ENCODE measurements at places on chromosomes 13 and 19. TPM values are rescaled to one million over a fixed set of nuclear protein-coding genes. Genes with fewer than 3 reads are reported as not detected.

ZNF177 gene
- total RNA-seq, result 4.6 TPM

FARSA gene
- 80.3 TPM for total RNA-seq

PTH2 gene
- total RNA-seq, result not detected

DNA sequence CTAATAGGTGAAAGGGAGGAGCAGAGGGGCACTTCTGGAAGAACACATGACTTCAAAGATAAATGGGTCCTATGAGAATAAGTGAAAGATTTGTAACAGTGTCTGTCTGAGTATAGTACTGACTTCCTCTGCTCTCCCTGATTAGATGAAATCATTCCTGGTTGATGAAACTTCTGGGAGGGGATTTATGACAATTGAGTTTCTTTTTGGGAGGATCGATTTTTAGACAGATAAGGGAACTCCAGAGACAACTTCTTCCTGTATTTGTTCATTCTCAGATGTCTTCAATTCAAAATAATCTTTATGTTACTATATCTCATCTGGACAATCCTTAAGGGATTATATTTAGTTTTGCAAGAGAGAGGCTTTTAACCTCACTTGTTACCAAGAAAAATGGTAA, 20.0 kb downstream of the SETDB2 start:
- H3K27me3 ChIP-seq, result no peaks in the 10 kb centered on the region
- H3K4me1 ChIP-seq, result no peaks in the 10 kb centered on the region
- no peak overlapping the region for H3K27ac ChIP-seq
- H3K4me3 ChIP-seq, result no peak overlapping the region
- peaks cover 2% of the 10 kb centered on the region for H3K36me3 ChIP-seq

GRCh38 chr13:95745289-95745688, 68.3 kb downstream of the DNAJC3 start:
- no peaks in the 10 kb centered on the region for H3K36me3 ChIP-seq
- no peak overlapping the region for H3K4me3 ChIP-seq
- H3K4me1 ChIP-seq, result no peaks in the 10 kb centered on the region
- no peak overlapping the region for H3K27ac ChIP-seq

- H3K4me3 ChIP-seq, result no peak overlapping the region
- H3K27ac ChIP-seq, result no peak overlapping the region
- no peaks in the 10 kb centered on the region for H3K27me3 ChIP-seq
These were observed 69.8 kb upstream of the SERP2 start for GRCh38 chr13:44303681-44304432.

DNA sequence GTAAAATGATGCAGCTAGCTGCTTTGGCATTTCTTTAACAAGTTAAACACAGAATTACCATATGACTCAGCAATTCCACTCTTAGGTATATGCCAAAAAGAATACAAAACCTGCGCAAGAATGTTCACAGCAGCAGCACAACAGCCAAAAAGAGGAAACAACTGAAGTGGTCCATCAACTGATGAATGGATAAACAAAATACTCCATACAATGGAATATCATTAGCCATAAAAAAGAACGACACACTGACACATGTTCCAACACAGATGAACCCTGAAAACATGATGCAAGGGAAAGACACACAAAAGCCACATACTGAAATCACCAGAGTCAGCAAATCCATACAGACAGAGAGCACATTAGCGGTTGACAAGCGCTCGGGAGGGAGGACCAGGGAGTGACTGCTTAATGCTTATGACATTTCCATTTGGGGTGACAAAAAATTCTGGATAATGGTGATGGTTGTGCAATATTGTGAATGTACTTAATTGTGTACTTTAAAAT, 3.0 kb downstream of the PCID2 start:
- no peak overlapping the region for H3K27ac ChIP-seq
- H3K27me3 ChIP-seq, result no peaks in the 10 kb centered on the region
- H3K4me3 ChIP-seq, result no peak overlapping the region
- no peak for DNase-seq

DNA sequence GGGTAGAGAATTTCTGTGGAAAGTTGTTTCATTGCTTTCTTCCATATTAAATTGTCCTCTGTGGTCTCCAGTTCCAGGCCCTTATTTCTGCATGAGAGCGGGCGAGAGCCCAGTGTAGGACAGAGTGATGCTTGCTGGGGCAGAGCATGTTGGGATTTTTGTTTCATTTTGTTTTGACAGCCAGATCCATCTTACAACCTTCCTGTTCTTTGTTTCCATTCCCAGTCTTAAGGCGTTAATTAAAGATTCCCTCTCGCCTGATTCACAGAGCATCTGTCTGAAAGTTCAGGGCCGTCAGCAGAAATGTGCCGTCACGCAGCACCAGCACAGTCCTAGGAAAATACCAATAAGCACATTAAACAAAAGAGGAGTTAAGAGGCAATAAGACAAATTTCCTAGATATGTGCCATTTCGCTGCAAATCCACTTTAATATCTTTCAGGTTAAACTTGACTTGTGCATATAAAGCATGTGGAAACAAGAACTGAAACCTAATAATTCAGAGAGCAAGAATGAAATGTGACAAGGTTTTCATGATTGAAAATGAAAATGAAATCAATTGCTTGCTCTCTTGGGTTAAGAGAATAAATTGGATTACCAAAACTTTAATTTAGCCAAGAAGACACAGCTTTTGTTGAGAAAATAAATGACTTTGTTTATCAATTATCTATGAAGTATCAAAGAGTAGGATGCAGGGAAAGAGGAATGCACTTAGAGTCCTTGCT, 210.7 kb upstream of the SLC10A2 start:
- H3K27ac ChIP-seq, result no peak overlapping the region
- H3K36me3 ChIP-seq, result no peaks in the 10 kb centered on the region
- H3K4me3 ChIP-seq, result no peak overlapping the region
- no peak for DNase-seq
- H3K4me1 ChIP-seq, result no peaks in the 10 kb centered on the region
- no peaks in the 10 kb centered on the region for H3K27me3 ChIP-seq
